ENCODE measurements at places on chromosomes 1 and 21.

GRCh38 chr1:170415710-170416372 is 116.1 kb upstream of the GORAB start:
- no peak for DNase-seq

DNA sequence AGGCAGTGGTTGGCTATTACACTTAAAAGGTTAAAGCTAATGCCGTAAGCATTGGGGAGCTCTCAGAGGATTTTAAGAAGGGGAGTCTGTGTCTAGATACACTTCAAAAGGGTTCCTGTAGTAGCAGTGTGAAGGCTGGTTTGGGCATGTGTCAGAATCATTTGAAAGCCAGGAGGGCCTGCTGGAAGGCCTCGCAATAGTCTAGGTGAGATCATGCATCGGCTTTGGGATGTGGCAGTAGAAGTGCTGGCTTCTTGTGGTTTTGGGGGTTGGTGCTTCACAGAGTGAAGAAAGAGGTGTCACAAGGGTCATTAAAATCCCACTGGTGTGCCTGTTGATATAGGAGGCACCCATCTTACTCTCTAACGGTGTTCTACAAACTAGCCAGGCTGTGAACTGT is 85.7 kb downstream of the ST6GALNAC3 start:
- no peak for DNase-seq

DNA sequence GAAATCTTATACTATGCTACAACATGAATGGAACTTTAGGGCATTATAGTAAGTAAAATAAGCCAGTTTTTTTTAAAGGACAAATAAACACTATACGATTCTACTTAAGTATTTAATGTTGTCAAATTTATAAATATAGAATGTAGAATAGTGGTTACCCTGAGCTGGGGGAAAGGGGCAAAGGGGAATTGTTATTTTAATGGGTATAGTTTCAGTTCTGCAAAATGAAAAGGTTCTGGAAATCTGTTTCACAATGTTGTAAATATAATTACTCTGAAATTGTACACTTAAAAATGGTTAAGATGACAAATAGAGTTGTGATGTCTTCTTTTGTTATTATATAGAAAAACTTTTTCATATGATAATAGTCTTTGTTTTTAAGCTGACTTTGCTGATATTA is 366.3 kb downstream of the MRPL39 start:
- no peak for DNase-seq

GRCh38 chr1:112507921-112508277 is 866 bp upstream of the WNT2B start:
- peak; percentile 28 for DNase-seq

GRCh38 chr1:58047265-58047858 is 499.2 kb downstream of the OMA1 start:
- DNase-seq = peak; percentile 33

GRCh38 chr1:52238887-52239707 is 97.2 kb downstream of the ZFYVE9 start:
- DNase-seq = no peak

GRCh38 chr1:47513393-47513792 is 75.5 kb downstream of the FOXD2 start:
- DNase-seq = no peak

GRCh38 chr1:217535601-217536377 is 95.1 kb downstream of the GPATCH2 start:
- DNase-seq = no peak

DNA sequence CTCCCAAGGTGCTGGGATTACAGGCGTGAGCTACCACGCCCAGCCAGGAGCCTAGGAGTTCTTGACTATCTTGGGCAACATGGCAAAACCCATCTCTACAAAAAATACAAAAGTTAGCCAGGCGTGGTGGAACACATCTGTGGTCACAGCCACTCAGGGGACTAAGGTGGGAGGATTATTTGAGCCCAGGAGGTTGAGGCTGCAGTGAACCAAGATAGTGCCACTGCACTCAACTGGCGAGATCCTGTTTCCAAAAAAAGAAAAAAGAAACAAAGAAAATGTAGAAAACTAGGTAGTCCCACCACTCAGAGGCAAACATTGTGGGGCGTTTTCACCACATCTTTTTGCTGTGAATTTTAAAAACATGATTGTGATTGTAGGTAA is 141.3 kb downstream of the ZZZ3 start:
- DNase-seq = peak; percentile 50

GRCh38 chr1:159889821-159890252 is 10.1 kb downstream of the CFAP45 start:
- DNase-seq = peak; percentile 59

- DNase-seq = no peak
These were observed 223.2 kb downstream of the TNR start for GRCh38 chr1:175520186-175520585.

- no peak for DNase-seq
These were observed 8.0 kb downstream of the SMCP start for GRCh38 chr1:152886085-152886484.

GRCh38 chr1:198749279-198749678 is 110.4 kb downstream of the PTPRC start:
- DNase-seq = no peak

DNA sequence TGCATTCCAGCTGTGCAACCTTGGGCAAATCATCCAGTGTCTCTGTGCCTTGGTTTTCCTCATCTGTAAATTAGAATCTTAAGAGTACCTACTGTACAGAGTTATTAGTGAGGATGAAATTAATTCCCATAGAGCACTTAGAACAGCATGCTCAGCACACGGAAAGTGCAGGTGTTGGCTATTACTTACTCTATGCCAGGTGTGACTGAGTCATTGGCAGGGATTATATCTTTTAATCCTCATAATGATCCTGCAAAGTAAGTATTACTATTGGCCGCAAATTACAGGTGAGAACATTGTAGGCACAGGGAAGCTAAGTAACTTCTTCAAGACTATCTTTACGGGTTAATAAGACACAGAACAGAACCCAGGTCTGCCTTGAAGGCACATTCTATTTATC is 6.3 kb upstream of the UBE2U start:
- no peak for DNase-seq

GRCh38 chr1:147641695-147642592 is 28.4 kb downstream of the ACP6 start:
- DNase-seq = peak; percentile 63

DNA sequence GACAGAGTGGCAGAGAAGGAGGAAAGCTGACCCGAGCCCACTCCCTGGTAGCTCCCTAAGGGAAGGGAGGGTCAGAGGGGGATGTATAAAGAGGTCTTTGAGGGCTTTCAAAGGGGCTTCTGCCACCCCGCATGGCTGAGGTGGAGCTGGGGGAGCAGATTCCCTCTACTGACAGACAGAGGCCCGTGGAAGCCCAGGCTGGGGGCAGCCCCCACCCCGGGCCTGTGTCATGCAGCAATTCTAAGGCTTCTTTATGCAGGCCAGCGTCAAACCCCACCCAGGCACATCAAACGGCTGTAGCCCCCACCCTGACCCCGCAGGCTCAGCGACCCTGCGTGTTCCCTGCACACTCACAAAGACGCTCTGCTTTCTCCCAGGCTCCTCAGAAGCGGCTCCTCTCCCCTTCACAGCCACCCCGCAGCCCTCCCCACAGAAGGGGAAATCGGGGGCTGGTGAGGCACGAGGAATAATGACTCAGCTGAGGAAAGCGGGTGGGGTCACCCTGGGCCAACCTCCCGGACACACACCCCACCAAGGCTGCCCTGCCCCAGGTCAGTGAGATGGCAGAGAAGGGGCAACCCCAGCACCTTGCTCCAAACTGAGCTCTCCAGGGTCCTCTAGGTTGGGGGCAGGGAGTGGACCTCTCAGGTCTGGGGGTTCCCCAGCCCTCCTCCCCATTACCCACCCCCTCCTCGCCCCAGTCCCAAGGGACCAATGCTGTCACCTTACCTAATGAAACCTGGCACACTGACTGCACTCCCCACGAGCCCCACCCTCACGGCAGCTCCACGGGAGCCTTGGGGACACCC is 10.8 kb downstream of the SLC45A3 start:
- DNase-seq = no peak

GRCh38 chr1:164755690-164756089 is 196.7 kb downstream of the PBX1 start:
- no peak for DNase-seq

- no peak for DNase-seq
These were observed 73.6 kb downstream of the SIPA1L2 start for GRCh38 chr1:232556351-232556750.

GRCh38 chr1:226360106-226360746 is 47.7 kb downstream of the PARP1 start:
- no peak for DNase-seq

DNA sequence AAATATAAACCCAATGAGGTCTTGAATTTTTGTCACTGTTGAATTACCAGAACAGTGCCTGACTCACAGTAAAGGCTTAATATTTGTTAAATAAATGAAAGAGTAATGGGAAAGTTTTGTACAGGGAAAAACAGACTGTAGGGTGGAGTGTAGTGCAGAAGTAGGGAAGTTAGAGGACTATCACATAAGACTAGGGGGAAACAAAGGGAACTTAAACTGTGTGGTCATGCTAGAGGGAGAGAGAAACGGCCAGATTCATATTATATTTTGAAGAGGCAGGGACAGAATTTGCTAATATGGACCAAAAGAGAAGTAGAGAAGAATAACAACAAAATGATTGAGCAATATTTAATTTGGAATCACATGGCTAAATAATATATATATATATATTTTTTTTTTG is 14.8 kb downstream of the CTSK start:
- no peak for DNase-seq

DNA sequence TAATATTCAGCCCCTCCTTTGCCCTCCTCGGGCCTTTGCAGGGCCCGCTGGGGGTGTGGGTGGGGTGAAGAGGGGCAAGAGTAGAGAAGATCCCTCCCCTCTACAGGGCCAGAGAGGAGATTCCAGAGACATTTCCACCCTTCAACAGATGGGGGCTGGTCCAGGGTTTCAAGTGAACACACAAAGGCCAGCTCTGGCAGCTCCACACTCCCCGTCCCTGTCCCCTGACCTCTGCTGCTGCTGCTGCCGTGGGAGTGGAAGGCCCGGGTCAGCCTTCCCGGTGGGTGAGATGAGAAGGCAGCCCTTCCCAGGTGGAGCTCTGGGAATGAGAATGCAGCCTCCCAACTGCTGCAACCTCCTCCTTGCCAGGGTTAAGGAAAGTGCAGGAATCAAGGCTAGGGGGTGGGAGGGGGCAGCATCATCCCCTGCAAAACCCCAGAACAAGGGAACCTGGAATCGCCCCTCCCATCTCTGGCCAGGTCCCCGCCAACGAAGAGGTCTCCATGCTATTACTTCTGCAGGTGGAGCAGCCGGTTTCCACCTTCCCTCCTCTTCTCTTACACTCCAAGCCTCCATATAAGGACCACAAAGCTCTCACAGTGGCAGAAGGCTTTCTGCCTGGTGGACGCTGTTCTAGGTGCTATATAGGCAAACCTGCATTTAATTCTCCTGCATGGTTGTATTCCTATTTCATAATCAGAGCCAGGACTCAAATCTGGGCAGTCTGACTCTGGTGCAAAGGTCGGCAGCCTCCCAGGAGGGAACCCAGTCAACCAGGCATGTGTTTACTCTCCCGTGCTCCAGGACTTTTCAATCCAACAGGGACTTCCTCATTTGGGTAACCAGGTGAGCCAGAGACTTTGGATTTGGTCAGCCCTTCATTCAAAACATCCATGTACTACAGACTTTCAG is 22.9 kb upstream of the ARHGEF10L start:
- no peak for DNase-seq

- DNase-seq = no peak
These were observed 21.9 kb downstream of the DPYD start for GRCh38 chr1:97898948-97899347.

GRCh38 chr1:89273324-89273778 is 691 bp upstream of the GBP5 start:
- DNase-seq = no peak

DNA sequence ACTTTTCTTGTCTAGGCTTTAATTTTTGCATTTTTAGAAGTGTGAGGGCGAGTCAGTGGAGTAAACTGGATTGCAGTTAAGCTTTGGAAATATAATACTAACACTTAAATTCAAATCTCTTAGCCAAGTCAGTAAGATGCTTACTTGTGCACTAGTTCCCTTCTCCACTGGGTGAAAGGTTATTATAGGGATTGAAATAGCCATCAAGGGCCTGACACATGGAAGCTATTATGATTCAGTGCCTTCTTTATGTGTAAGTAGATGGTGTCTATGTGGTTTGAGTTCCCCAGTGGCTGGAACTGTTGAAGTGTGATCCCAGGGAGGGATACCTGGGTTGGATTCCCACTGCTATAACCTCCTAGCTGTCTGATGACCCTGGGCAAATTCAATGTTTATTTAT is 24.7 kb upstream of the DMRTA2 start:
- no peak for DNase-seq

GRCh38 chr21:39189857-39190604 is 6.8 kb upstream of the PSMG1 start:
- DNase-seq = no peak

DNA sequence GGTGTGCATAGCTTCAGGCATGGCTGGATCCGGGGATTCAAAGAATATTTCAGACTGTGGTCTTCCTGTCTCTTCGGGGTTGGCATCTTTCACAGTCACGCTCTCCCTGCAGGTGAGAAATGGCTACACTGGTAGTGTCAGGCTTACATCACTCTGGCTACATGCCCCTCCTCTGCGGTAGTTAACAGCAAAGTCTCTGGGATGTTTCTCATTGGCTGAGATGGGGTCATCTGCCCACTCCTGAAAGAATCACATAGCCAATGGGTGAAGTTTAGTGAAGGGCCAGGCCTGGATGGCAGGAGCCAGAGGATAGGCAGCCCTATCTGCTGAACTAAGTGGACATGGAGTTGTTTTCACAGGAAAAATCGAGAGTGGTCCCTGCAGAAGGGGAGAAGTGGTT is 356.5 kb downstream of the MATN1 start:
- no peak for DNase-seq

- DNase-seq = no peak
These were observed 225.0 kb upstream of the PRMT6 start for GRCh38 chr1:106831511-106831910.

DNA sequence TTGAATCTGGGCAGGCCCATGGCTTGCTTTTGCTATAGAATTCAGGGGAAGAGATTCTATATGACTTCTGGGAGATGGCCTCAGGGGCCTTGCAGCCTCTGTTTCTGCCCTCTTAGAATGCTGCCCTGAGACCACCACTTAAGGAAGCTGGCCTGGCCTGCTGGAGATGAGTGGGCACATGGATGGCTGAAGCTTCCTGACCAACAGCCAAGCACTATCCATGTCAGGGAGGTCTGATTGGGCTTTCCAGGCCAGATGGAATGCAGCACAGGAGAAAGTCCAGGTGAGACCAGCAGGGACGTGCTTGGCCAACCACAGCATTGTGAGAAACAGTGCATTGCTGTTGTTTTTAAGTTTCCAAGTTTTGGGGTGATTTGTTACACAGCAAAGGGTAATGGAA is 308.1 kb downstream of the PTPRU start:
- no peak for DNase-seq

- no peak for DNase-seq
These were observed 53.1 kb downstream of the MYOM3 start for GRCh38 chr1:24058671-24059455.

- no peak for DNase-seq
These were observed 245.7 kb upstream of the RGS18 start for GRCh38 chr1:191912517-191912916.

- DNase-seq = no peak
These were observed 88.8 kb downstream of the MAST2 start for GRCh38 chr1:45892068-45892785.
